Neural crest cell (in vitro differentiated cells): ENCODE measurements at places on chromosomes 1 and 21. TPM values are rescaled to one million over a fixed set of nuclear protein-coding genes. Genes with fewer than 3 reads are reported as not detected.

The ZNF683 gene
- total RNA-seq, result not detected in 2 replicates

The TSACC gene
- total RNA-seq, result 0.66 and 1.0 TPM in 2 replicates

The CLCA4 gene
- total RNA-seq, result not detected in 2 replicates

The LCE2B gene
- not detected in 2 replicates for total RNA-seq

- DNase-seq, result no peak
Observed at GRCh38 chr1:230905733-230906132, 37.4 kb upstream of the C1orf198 start.

GRCh38 chr21:37509802-37510393 lies 143.3 kb downstream of the DYRK1A start:
- DNase-seq, result no peak

DNA sequence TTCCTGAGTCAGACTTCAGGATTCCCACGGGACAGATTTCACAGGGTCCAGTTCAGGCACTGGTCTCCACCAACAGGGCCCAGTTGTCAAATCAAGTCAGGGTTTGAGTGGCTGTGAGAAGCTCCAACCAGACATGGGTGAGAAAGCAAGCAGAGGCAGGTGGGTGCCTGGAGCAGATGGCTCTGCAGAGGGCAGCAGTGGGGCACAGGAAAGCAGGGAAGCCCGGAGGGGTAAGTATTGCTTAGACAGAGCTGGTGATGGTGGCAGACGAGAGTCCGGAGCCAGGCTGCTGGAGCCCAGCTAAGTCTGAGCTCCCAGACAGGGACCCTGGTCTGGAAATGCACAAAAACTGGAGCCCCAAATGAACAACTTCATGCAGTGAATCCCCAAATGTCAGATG lies 40.4 kb downstream of the RIMS3 start:
- DNase-seq, result no peak

- no peak for DNase-seq
Observed at GRCh38 chr21:41868062-41868710, 11.0 kb downstream of the PRDM15 start.

- DNase-seq, result no peak
Observed at GRCh38 chr1:181178241-181178879, 89.9 kb downstream of the IER5 start.

GRCh38 chr1:111882559-111882958 lies 106.9 kb downstream of the KCND3 start:
- no peak for DNase-seq

DNA sequence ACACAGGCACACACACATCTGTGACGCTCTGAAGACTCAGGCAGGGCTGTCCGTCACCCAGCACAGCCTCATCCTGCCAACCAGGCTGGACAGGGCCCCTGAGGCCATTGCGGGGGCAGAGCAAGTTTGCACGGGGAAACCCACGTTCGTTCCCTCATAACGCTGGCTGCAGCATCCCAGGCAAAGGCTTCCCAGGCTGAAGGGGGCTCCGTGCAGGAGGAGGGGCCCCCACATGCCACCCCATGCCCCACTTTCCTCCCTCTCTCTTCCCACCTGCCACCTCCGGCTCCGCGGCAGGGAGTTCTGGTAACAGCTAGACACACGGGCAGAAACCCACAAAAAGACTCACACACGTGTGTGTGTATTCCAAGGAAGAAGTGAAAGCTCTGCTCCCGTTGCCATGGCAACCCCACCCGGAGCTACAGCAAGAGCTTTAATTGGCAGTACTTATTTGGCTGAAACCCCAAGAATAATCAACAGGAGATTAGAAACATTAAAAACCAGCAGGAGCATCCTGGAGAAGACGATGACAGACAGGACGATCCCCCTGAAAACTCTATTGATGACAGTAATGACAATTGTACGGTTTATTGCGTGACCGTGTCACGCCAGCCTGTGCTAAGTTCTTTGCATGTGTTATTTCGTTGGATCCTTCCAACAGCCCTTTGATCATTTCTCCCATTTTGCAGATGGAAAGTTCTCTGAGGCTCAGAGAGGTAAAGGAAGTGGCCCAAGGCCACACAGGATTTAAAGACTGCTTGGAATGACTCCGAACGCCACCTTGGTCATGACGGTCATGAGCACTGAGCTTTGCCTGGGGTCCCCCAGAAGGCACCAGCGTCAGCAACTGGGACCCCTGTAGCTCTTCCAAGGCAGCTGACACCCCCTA lies 247.1 kb downstream of the NPHP4 start:
- DNase-seq, result no peak

DNA sequence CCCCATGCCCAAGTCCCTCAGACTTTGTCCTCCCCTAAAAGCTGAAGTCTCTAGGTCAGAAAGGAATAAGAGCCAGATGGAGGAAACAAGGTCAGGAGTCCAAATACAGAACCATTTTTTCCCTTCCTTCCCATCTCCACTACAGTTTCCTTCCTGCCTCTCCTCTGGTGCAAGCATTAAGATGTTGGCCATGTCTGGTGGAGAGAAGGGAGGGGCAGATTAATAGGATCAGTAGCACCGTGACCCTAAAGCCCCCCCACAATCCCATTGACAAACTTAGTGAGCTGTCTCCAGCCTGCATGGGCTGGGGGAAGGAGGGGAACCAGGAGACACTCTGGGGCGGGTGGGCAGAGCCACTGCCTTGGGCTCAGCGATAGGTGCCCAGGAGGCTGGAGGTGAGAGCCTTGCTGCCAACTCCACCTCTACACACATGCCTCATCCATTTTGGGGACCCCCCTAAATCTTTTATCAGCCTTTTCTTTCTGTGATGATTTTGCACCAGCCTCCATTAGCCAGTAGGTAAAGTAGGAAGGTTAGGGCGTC lies 59.8 kb downstream of the RHBG start:
- no peak for DNase-seq

DNA sequence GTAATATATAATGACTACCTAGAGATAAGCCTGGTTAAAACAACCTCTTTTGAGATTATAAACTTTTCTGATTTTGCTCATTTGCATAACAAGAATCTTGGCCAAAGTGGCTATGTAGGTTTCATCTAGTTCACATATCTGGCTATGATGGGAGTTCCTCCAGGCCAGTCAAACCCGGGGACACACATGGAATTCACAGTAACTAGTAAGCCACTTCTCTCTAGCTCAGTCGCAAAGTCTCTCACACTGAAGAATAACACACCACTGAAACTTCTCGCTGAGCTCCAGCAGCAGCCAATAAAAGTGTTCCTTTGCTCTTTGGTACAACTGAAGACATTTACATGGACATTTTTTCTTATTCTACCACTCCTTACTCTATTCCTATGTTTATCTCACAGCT lies 36.0 kb upstream of the GRIK1 start:
- DNase-seq, result no peak

DNA sequence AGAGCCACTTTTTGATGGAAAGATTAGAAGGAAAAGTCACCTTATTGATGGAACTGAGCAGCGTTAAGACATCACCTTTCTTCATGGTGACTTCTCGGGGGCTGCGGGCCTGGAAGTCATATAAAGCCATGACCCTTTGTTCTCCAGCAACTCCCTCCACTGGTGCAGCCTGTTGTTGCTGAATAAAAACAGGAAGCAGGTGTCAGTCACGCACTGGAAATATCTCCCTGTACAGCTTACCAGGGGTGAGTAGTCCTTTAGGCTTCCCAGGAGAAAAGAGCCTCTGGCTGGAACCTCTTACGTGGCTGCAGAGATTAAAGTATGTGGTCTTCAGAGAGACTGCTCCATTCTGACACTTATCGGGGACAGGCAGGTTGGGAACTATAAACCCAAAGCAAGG lies 31.9 kb downstream of the SPTA1 start:
- no peak for DNase-seq

DNA sequence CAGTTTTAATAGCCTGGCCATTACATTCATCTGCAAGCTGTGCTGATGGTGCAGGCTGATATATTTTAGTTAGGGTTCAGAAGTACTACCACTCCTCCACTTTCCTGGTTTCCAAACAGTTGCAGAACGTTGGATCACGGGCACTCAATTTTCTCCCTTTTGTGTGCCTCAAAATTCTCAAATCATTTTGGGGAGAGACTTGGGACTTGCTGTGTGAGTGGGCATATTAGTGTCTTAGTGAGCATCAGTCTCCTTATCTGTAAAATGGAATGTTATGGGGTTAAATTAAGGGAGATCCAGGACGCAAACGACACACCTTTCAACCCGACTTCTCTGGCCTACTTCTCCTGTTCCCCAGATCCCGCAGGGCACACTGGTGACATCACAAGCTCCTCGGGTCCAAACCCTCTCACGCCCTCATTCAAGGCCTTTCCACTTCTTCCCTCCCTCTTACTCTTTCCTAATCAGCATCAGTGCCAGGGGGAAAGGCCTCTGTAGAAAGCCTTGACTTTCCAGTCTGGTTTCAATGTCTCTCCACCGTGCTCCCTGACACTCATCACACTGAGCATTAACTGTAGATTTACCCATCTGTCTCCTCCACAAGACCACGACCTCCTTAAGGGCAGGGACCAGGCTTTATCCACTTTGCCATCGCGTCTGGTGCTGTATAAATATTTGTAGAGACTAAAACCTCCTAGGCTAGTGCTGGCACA lies 1.2 kb downstream of the PIGP start:
- DNase-seq, result no peak
